GF-D8 (cell line): ENCODE measurements at places on chromosomes 13 and 19.

DNA sequence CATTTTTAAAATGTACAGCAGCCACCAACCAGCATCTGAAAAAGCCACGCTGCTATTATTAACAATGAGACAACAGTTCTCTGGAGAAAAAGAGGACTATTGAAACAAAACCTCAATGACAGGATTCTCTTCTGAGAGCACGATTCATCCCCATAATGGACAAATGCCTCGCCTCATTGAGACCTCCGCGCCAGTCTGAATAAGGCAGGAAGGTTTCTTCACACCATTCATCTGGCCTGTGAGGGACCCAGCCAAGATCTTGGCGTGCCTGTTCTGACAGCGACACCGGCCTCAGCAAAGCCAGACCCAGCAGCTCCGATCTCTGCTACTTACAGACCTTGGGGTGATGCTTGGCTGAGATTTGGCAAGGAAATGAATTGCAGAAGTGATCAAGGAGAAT, 14.8 kb downstream of the SMIM7 start:
- DNase-seq = no peak

GRCh38 chr19:720345-721160, 11.8 kb downstream of the PALM start:
- DNase-seq = no peak

GRCh38 chr19:963486-963951, 20.6 kb upstream of the WDR18 start:
- DNase-seq = no peak

GRCh38 chr19:10836479-10837330, 693 bp upstream of the TMED1 start:
- DNase-seq = peak; percentile 87

DNA sequence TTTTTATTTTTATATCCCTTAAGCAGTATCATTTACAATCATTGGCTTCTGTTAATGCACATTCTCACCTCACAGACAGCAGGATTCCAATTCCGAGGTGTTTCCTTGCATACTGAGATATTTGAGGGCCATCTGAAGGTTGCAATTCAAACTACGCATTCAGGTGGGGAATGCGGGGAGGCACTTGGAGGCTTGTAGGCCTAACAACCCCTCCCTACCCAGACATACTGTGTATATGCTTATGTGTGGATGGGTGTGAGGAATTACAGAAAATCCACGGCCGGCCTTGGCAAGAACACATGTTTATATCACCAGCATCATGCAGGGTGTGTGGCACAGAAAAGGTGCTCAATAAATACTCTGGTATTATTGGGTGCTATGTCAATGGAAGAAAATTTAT, 43.3 kb upstream of the PCDH8 start:
- DNase-seq = no peak

GRCh38 chr19:16594681-16595091, 22.5 kb upstream of the SLC35E1 start:
- DNase-seq = no peak

- DNase-seq = no peak
Observed at GRCh38 chr13:40664350-40665125, 1.9 kb downstream of the FOXO1 start.

DNA sequence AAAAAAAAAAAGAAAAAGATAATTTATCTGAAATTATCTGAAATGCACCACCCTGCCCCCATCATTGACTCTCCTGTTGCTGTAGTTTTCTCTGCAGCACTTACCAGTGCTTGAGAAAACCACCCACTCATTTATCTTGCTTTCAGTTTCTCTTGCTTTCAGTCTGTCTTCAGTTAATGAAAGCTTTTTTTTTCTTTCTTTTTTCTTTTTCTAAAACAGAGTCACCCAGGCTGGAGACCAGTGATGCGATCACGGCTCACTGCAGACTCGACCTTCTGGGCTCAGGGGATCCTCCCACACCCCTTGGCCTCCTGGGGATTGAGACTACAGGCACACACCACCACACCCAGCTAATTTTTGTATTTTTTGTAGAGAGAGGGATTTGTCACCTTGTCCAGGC, 4.3 kb upstream of the ACP5 start:
- DNase-seq = no peak

- DNase-seq = no peak
Observed at GRCh38 chr19:28961772-28962500, 251.0 kb downstream of the UQCRFS1 start.

DNA sequence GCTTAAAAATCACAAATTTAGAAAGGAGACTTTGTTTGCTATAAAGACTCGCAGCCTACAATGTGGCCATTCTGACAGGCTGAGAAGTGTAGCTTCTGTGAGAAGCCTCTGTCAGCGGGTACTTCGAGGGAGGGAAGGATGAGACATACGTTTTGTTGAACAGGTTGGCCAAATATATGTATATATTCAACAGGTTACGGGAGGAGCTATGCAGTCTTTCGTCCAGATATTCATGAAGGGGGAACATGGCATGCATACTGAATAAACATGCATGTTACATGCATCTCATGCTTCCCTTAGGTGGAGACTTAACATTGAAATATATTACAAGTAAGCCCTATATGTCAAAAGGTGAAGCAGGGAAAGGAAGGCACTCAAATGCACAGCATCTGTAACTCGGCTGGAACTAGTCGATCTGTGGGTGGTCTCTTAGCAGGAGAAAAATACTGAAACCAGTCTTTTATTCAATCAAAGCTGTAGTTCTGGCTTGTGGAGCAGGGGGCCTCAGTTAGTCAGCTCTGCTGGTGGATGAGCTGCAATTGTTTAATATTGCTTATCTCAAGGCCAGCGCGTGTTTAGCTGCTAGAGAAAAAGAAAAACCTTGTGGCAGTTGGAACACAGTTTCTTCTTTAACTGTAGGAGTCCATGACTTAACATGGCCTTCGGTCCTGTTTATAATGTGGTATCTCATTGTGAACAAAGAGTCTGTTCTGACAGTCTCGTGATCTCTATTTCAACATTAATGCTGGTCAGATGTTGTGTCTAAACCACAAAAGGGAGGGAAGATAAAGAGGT, 94.3 kb downstream of the FAM216B start:
- no peak for DNase-seq

- no peak for DNase-seq
Observed at GRCh38 chr13:45621950-45622349, 6.4 kb upstream of the ERICH6B start.

DNA sequence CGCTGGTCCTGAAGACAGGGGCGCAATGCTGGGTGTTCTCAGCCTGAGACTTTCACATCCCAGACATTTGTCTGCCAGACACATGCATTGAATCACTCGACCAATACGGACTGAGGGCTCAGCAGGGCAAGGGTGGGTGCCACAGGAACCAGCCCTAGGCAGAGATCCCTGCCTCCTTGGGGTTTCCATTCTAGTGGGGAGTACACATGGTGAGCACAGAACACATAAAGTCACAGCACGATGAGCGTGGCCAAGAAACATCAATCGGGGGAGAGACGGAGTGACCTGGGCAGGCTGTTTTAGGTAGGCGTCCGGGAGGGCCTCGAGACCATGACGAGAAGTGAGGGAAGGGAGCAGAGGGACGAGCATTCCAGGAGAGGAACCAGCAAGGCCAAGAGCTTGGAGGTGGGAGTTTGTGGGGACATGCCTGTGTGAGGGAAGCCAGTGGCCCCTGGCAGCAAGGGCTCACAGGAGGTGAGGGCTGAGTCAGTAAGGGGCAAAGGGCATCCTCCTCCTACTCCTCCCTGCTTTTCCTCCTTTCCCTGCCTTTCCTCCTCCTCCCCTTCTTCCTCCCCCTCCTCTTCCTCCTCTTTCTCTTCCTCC, 126.3 kb upstream of the PEG3 start:
- no peak for DNase-seq

DNA sequence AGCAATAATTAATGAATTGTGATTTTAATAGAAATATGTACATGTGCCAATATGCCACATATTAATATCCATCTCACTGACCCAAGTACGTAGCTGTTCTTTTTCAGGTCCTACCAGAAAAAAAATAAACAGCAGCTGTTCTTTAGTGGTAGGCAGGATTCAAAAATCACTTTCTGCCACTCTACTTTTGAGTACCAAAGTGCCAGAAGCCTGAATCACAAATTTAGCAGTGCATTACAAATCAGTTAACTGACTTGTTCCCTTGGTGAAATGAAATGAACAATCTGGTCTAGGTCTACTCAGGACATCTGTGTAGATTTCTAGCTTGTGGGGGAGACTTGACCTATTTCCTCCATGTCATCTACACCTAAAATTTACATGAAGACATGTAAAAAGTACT, 775.5 kb upstream of the GPC6 start:
- DNase-seq = no peak

GRCh38 chr19:5309438-5310204, 31.0 kb downstream of the PTPRS start:
- DNase-seq = no peak
